ENCODE measurements at places on chromosomes 12 and 14.
A peak's percentile ranks its signal among the peaks of the same experiment; 100 is the strongest.

DNA sequence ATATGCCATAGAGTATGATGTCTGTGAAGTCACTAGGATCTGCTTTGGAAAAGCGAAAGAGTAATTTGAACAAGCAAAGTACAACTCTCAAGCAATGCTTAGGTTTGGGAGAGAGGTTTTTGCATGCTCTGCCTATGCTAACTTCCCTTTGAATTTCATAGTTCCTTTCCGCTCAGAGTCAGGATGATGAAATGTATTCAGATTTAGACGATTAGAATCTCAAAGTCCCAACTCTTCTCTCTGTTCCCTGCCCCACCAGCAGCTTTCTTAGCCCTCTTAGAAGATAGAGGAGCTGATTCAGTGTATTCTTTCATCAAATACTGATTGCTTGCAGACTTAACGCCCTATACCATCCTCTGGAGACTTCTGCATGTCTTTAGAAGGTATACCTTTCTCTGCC lies 11.5 kb downstream of the RAB5B start:
- DNase-seq, result no peak

- peak; percentile 81 for DNase-seq
Measured at GRCh38 chr12:12405882-12406281, 49.0 kb downstream of the BORCS5 start.

- DNase-seq, result peak; percentile 80
Measured at GRCh38 chr12:121933522-121934308, 15.3 kb downstream of the CFAP251 start.

- DNase-seq, result no peak
Measured at GRCh38 chr12:12336049-12336411, 14.0 kb downstream of the MANSC1 start.

GRCh38 chr12:82833481-82833880 lies 146.8 kb downstream of the TMTC2 start:
- DNase-seq, result no peak

GRCh38 chr12:86264451-86265328 lies 8.5 kb upstream of the MGAT4C start:
- DNase-seq, result peak; percentile 81

GRCh38 chr14:21894003-21894897 lies 220.6 kb upstream of the OR4E1 start:
- DNase-seq, result no peak

- peak; percentile 63 for DNase-seq
Measured at GRCh38 chr14:103019826-103020225, 37.5 kb downstream of the CDC42BPB start.

DNA sequence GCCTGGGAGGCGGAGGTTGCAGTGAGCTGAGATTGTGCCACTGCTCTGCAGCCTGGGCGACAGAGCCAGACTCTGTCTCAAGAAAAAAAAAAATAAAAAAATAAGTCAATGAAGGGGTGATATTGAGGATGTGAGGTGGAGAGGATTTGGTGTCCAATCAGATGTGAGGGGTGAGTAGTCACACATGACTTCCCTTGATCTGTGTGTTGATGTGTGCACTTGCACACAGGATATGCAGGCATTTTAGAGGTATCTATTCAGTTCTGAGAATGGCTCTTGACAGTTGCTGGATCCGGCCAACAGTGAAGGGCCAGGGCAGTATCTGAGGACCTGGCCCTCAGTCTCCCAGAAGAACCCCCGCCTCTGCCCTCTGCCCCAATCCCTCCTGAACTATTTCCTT lies 7.8 kb upstream of the SP7 start:
- no peak for DNase-seq

DNA sequence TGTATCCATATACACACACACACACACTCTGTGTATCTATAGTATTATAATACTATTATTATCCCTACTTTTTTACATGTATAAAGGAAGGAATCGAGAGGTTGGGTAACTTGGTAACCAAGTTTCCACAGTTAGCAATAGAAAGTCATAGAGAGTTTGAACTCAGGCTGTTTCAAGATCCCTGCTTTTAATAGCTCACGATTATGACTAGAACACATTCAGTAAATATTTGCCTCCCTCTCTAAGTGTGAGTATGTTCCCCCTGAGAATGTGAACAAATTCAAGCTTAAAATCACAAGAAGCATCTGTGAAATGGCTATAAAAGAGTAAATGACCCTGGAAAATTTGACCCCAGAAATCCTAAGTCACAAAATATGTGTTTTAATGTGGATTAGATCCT lies 11.0 kb upstream of the REP15 start:
- DNase-seq, result no peak

GRCh38 chr14:35335388-35336092 lies 43.4 kb downstream of the PSMA6 start:
- peak; percentile 71 for DNase-seq

- DNase-seq, result no peak
Measured at GRCh38 chr12:108861878-108862587, 4.7 kb upstream of the SSH1 start.

- DNase-seq, result no peak
Measured at GRCh38 chr14:99586761-99587459, 17.1 kb downstream of the CCDC85C start.

DNA sequence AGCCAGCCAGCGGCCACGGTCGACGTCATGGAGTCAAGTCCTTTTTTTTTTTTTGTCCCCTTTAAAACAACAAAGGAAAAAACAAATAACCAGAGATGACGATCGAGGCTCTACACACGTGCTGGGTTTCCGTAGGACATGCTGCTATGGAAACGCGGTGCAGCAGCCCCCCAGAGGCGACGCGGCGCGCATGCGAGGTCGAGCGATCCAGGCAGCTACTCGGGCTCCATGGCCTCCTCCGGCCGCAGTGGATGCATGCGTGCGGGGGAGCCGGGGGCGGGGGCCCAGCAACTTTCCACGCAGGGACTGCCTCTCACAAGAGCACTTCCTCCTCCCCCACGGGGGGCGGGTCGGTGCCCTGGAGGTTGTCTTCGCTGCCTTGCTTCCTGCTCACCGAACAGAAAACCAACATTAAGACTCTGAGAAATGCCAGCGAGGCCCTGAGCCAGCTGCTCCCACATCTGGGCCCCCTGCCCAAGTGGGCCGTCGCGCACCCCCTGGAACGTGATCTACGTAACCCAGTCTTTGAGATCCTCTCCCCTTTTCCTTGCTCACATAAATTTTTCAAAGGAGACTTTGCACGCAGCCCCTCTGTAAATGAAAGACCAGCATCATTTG lies 30.7 kb downstream of the P2RX4 start:
- DNase-seq, result peak; percentile 82

- no peak for DNase-seq
Measured at GRCh38 chr14:45222485-45223262, 30.3 kb downstream of the MIS18BP1 start.

- DNase-seq, result no peak
Measured at GRCh38 chr14:95522556-95522955, 6.1 kb upstream of the SYNE3 start.

DNA sequence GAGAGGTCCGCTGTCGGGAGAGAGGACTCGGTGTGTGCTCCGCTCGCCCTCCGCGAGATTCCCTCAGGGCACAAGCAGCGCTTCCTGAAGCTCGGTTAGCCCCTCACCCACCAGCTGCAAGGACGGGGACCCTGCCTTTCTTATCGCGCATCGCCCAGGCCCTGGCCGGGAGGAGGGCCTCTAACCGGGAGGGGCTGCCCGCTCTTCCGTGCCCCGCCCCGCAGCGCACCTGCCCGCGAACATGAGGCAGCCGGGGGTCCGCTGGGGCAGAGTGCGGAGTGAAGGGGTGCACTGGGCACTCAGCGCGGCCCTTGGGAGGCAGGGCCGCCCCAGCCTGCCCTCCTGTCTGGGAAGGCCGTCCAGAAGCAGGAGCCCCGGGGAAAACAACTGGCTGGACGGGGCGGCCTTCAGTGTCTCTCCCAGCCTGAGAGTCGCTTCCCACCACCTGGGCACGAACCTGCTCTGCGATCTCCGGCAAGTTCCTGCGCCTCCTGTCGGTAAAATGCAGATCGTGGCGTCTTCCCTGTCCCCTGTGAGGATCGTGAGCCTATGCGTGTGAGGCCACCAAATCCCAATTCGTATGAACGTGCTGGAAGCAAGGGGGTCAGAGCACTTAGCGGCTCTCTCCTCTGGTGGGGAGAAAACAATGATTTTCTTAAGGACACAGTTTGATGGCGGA lies 28.0 kb upstream of the ADIPOR2 start:
- DNase-seq, result peak; percentile 87

DNA sequence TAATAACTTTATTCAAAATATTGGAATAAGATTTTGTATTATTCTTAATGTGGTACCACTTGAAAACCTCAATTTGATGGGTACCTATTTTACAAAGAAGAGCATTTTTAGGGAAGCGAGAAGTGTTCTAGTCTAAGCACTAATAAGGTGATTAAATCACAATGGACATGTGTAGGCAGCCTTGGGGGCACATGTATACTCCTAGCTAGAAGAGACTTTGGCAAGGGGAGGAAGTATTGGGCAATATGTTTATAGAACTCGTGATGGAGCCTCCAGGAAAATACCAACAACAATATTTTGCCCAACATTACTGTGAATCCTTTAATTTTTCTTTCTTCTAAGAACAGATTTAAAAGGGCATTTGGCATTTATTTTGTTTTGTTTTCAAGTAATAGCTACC lies 280.3 kb downstream of the ADAMTS20 start:
- no peak for DNase-seq

DNA sequence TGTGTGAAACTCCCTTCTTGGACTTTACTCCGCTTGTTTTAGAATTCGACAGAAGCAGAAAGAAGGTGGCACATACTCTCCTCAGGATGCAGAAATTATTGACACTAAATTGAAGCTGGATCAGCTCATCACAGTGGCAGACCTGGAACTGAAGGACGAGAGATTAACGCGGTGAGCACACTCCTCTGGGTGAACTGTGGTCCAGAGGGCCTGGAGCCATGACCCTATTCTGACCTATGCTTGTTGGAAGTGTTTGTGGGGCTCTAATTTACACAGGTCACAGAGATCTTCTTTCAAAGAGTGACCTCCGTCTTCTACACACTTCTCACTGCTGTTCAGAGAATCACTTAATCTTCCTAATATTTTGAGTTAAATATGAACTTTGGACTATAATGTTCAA lies 72.5 kb upstream of the MYF6 start:
- DNase-seq, result no peak

GRCh38 chr14:26828741-26829140 lies 230.9 kb upstream of the NOVA1 start:
- no peak for DNase-seq

GRCh38 chr12:48067250-48067938 lies 38.5 kb downstream of the SENP1 start:
- DNase-seq, result no peak

DNA sequence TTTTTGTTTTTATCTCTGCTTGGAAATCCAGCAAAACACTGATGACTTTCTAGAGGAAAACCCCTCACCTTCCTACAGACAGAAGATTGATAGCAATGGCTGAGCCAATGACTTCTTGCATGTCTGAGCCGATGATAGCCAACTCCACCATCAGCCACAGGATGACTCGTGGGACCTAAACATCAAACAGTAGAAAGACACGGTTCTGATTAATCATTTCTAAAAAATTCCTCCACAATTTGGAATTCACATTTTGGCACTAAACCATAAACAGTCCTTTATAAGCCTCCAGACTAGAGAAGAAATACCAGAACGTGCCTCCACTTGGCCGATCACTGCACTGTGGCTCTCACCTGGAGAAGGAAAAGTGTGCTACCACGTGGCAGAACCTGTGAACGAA lies 25.9 kb downstream of the SLC11A2 start:
- DNase-seq, result no peak

DNA sequence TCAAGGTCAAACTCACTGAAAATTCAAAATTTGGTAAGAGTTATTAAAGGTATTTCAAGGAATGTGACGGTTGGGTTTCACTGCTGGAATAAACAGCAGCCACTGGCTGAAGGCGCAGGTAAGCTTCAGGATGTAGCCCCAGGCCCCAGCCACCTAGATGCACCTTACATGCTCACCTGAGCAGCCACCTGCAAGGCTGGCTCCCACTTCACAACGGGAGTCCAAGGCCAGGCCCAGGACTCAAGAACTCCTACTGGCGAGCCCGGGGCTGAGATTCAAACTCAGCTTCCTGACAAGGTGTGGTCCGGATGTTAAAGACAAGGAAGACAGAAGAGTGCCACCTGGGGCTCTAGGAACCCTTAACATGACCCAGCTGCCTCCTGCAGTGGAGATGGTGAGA lies 78.4 kb downstream of the ITPK1 start:
- no peak for DNase-seq

GRCh38 chr14:102088012-102088792 lies 1.4 kb upstream of the HSP90AA1 start:
- peak; percentile 86 for DNase-seq

DNA sequence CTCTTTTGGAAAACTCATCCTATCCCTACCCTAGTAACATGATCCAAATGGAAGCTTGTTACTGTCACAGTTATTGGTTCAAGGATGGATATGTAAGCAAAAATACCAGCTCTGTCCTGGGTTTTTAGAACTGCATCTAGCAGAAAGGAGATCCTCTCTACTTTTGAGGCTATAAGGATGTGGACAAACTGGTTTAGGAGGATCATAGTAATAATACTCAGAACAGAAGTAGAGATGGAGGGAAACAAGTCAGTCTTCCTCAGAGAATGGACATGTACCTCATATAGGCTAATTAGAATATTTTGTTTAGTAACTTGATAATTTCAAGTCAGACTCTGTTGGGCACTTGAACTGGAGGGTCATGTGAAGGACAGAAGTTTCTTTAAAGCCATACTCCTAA lies 26.6 kb downstream of the FUT8 start:
- no peak for DNase-seq

GRCh38 chr14:100861937-100862247 lies 36.0 kb downstream of the MEG3 start:
- DNase-seq, result no peak

DNA sequence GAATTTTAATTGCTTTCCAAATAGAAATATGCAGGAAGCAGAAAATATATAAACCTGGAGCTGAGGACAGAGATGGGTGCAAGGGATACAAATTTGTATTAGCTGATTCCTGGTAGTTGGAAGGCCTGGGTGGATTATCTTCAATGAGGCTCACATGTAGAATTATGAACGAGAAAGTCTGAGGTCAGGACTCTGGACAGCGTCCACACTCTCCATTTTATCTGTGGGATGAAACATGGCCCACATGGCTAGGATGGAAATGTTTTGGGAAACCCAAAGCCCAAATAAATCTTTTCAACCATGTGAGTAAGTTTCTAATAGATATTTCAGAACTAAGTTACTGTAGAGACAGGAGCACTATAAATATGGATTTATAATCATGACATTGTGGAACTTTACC lies 256.1 kb downstream of the APAF1 start:
- no peak for DNase-seq
